Left renal cortex interstitium (tissue), 4 donors: ENCODE measurements at places on chromosomes 7 and 10. TPM values are rescaled to one million over a fixed set of nuclear protein-coding genes. Genes with fewer than 3 reads are reported as not detected.

The FAM25G gene
- 0.43 TPM for polyA plus RNA-seq

The TRRAP gene
- polyA plus RNA-seq = 44.3 TPM

The GIMAP1 gene
- 3.0 TPM for polyA plus RNA-seq

The CYP26C1 gene
- polyA plus RNA-seq = 0.05 TPM

The MALRD1 gene
- polyA plus RNA-seq = 2.4 TPM

The PRLHR gene
- 0.03 TPM for polyA plus RNA-seq

The MEOX2 gene
- 2.3 TPM for polyA plus RNA-seq

The OR2A25 gene
- polyA plus RNA-seq = not detected

The PNLIPRP1 gene
- not detected for polyA plus RNA-seq

The RARRES2 gene
- 56.9 TPM for polyA plus RNA-seq

The DIP2C gene
- polyA plus RNA-seq = 20.7 TPM

The ZNF735 gene
- not detected for polyA plus RNA-seq

The PAX4 gene
- not detected for polyA plus RNA-seq

GRCh38 chr10:48469516-48470020 lies 135.3 kb downstream of the ARHGAP22 start:
- DNase-seq = no peak

DNA sequence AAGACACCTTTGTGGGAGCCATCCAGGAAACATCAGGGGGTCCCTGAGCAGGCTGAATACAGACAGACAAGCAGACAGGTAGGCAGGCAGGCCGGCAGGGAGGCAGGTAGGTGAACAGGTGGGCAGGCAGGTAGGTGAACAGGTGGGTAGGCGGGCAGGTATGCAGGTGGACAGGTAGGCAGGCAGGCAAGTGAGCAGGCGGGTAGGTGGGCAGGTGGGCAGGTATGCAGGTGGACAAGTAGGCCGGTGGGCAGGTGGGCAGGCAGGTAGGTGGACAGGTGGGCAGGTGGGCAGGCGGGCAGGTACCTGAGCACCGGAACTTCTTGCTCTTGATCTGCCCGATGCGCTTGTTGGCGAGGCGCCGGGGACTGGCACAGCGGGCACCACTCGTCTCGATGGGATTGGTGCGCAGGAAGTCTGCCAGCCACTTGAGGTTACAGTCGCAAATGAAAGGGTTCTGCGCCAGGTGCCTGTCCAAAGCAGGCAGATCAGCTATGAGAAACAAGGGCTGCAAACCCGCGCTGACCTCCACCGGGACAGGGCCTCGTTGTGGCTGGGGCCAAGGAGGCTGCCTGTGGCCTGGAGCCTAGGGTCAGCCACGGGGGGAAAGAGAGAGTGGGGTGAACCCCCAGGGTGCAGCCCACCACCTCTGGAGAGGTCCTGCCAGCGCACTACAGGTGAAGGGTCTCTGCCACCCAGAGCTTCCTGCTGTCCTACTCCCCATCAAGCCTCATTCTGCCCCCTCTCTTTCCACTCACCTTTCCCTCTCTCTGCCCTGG lies 136.9 kb downstream of the SLIT1 start:
- no peak for DNase-seq

GRCh38 chr7:157111311-157111710 lies 27.4 kb upstream of the UBE3C start:
- DNase-seq = no peak

GRCh38 chr7:55086413-55087201 lies 67.8 kb downstream of the EGFR start:
- peak; percentile 69 for DNase-seq

- DNase-seq = no peak
Measured at GRCh38 chr10:58797356-58797755, 284.7 kb downstream of the BICC1 start.

- DNase-seq = no peak
Measured at GRCh38 chr7:152579070-152579469, 96.9 kb downstream of the XRCC2 start.

DNA sequence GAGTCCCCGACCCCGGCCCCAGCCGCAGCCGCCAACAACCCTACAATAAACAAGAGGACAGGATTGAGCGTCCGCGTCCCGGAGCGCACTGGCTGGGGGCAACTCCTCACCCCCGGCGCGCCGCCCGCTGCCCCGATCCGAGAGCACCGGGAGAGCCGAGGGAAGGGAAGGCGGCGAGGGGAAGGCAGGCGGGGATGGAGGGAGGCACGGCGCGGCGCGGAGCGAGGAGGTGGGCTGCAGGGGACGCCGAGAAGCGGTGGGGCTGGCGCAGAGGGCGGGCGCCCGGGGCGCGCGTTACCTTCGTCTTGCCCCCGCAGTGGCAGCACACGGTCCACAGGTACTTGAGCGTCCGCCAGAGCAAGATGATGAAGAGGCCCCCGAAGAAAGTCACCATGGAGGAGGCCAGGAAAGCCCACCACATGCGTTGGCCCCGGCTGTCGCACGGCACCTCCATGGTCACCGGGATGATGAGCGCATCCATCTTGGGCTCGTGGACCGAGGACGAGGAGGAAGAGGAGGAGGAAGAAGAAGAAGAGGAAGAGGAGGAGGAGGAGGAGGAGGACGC lies 559 bp downstream of the KCNMA1 start:
- no peak for DNase-seq

- no peak for DNase-seq
Measured at GRCh38 chr7:108017776-108018151, 14.8 kb upstream of the LAMB1 start.

DNA sequence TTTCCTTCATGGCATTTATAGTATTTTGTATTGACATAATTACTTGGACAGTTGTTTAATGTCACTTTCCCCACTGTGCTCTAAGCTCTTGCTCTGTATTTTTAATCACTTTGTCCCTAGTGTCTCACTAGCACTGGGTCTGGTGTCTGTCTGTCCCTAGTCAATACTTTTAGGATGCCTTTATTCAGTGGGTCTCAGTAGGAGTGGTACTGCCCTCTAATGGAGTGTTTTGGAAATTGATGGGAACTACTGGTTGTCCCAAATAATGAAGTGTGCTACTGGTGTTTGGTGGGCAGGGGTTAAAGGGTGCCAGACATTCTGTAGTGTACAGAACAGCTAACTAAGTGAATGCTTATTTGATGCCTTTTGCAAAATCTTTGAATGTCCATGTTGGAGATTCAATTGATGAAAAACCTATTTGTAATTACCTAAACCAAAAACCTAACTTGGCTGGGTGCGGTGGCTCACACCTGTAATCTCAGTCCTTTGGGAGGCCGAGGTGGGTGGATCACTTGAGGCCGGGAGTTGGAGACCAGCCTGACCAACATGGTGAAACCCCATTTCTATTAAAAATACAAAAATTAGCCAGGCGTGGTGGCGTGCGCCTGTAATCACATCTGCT lies 33.3 kb downstream of the CDK14 start:
- DNase-seq = no peak

DNA sequence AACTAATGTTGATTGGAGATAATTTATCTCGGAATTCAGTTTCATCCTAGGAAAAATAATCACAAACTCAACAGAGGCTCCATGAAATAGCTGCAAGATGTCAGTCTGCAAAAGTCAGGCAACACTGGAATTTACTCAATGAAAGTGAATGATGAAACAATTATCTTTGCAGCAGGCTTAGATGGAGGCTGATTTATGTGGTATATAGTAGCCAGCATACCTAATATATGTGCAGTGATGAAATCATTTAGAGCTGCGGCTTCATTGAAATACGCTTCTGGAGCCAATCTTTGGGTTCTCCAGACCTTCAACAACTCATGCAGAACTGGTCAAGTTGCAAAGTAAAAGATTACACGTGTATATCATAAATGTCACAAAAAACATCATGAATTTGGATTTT lies 113.3 kb downstream of the ITGA8 start:
- DNase-seq = no peak

DNA sequence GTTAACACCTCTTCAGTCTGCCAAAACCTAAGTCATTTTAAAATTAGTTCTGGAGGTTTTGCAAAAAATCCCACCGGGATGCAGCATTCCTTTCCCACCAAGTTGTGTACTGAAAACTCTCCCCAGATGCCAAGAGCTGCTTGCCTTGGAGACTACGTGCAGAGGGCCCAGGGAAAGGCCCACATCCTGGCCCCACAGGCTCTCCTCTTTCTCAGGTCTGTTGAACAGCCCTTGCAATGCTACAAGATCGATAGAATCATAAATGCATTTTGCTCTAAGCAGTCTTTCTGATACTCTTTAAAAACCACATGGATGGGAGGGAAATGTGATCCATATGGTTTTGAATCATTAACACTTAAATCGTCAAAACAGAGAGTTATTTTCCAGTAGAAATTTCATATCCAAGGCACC lies 126.7 kb upstream of the ZMIZ1 start:
- DNase-seq = no peak

- DNase-seq = no peak
Measured at GRCh38 chr10:120586471-120586872, 129.4 kb downstream of the PLPP4 start.

- DNase-seq = no peak
Measured at GRCh38 chr10:117162093-117163060, 24.3 kb upstream of the VAX1 start.

- DNase-seq = no peak
Measured at GRCh38 chr7:47535704-47536628, 45.9 kb downstream of the TNS3 start.

DNA sequence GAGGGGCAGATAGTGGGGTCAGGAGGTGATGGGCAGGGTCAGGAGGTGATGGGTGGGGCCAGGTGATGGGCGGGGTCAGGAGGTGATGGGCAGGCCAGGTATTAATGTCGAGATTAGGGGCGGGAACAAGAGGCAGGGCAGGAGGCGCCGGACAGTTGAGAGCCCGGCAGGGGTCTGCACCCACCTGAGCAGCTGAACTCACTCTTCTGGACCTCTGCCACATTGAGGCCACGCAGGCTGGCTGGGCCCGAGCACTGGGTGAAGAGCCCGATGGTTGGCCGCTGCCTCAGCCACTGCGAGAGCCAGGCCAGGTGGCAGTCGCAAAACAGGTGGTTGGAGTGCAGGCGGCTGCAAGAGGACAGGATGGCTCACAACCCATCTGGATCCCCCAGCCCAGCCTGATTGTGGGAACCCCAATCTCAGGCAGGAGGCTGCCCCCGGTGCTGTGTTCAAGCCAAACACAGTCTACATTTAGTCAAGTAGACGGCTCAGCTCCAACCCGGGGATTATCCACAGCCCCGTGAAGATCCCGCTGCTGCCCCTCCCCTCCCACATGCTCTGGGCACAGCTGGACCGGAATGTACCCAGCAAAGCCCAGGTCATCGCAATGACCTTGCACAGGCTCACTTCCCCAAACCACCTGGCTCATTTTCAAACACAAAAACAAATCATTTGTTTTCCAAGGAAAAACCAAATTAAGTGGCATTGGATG lies 122.3 kb downstream of the SLIT1 start:
- DNase-seq = no peak

GRCh38 chr7:138286846-138287245 lies 173.2 kb upstream of the TRIM24 start:
- no peak for DNase-seq

GRCh38 chr10:36499693-36500092 lies 625.7 kb upstream of the ANKRD30A start:
- DNase-seq = no peak

DNA sequence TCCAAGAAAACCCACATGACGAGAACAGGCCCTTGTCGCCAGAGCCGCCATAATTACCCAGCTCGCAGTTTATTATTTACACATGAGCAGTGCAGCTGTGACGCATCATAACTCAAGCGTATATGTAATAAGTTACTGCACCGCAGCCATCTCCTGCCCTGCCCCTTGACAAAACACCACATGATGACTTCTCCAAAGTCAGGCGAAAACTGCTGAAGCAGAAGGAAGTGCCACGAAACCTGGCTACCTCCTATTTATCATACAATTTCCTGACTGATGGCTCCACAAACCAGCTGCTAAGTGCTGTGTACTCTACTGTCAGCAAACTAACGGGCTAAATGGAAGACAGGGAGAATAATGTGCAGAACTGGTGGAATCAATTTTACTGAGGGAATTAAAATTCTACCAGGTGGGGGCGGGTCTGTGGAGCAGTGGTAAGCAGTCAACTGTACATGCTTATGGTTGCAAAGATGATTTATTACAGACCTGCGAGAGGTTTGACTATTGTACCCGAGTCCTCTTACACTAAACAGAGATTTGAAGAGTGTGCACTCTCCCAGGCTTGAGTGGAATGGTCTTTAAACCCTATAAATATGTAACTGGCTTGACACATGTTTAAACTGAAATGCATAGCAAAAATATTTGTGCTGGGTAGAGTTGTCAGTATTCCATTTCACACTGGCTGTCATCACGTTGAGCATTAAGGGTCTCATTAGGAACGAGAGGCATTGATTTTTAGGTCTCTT lies 156.0 kb downstream of the GLI3 start:
- no peak for DNase-seq

GRCh38 chr7:2383543-2384274 lies 19.7 kb upstream of the CHST12 start:
- no peak for DNase-seq

- DNase-seq = no peak
Measured at GRCh38 chr7:44580945-44581878, 819 bp downstream of the TMED4 start.

DNA sequence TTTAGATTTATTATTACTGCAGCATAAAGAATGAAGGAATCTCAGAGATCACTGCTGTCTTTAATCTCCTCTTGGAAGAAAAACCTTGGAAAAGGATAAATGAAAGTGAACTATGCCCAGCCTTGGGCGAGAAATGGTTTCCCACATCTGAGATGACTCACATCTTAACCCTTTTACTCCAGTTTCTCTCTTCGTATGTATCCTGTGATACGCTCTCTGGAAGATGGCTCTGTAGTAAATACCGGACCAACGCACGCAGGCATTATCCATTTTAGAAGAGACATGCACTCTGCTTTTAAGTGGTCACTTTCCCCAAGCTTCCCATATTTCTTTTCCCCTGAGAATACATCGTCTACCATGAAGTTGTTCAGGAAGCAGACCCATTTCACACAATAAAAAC lies 207.3 kb upstream of the BMPER start:
- no peak for DNase-seq

DNA sequence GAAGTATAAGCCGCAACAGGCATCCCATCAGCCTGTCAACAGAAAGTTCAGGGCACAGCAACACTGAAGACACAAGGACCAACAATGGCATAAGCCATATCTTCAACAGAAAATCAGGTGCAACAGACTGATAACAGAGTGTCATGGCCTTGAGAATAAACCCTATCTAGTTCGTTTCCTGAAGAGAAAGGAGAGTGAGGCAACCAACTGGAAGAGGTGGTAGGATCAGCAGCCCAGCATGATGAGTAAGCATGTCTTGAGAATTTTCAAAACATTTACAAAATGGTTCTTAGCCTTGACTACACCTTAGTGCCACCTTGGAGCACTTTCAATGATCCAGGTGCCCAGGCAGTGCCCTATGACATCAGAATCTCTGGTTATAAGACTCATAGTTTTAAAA lies 290.2 kb upstream of the SEMA3C start:
- DNase-seq = no peak

GRCh38 chr7:149799397-149800168 lies 26.2 kb upstream of the ZNF467 start:
- no peak for DNase-seq

GRCh38 chr7:81469869-81470723 lies 299.8 kb downstream of the HGF start:
- DNase-seq = no peak

- no peak for DNase-seq
Measured at GRCh38 chr7:130409067-130409711, 28.9 kb downstream of the CPA1 start.
